A673 (cell line): ENCODE measurements at places on chromosomes 5 and 9.

GRCh38 chr5:105735704-105736103 lies 1935.0 kb downstream of the EFNA5 start:
- no peak for DNase-seq

DNA sequence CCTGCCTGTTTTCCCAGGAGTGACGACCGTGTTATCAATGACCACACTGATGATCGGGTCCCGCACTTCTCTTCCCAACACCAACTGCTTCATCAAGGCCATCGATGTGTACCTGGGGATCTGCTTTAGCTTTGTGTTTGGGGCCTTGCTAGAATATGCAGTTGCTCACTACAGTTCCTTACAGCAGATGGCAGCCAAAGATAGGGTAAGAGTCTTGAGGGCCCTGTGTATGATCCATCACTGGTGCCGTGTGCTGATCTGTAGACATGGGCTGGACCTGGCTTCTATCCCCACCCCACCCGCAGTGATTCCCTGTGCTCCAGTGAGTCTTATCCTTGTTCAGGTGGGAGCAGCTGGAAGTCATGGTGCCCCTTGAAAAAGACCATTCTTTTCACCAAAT lies 26.0 kb downstream of the GABRP start:
- peak; percentile 3 for DNase-seq

GRCh38 chr5:104266161-104266560 lies 703.6 kb upstream of the NUDT12 start:
- no peak for DNase-seq

- no peak for DNase-seq
These were observed 52.9 kb downstream of the MACROH2A1 start for GRCh38 chr5:135345956-135346731.

- DNase-seq: peak; percentile 3
These were observed 990.6 kb upstream of the TYRP1 start for GRCh38 chr9:11702548-11702947.

DNA sequence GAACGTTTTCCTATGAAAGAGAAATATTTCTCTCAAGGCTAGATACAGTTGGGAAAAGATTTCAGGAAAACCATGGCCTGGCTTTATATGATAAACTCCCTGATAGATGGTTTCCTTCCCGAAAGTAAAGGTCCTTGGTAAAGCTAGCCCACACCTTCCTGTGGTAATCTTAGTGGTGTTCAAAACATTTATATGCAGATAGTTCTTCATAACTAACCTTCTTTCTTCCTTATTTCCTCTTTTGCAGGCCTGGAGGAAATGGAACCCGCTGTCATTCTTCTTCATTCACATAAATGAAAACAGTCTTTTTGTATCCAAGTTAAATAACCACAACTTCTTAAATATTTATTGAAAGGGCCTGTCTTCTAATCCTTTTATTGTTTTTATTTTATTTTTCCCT lies 474.0 kb upstream of the ACTBL2 start:
- DNase-seq: peak; percentile 50

DNA sequence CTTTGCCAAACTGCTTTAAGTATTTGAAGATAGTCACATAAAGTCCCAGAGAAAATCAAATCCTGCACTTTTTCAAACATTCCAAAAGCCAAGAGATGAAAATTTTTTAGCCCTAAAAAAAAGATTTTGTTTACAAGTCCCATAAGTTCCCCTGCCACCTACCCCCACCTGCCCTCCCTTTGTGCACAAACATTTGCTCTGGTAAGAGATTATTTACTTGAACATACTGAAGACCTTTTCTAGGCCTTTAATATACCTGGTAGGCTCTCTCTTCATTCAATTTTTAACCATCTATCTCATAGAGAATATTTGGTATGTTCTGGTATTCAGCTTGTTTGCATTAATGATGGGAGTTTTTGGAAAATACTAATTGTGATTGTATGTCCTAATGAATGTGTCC lies 50.3 kb downstream of the MEGF9 start:
- no peak for DNase-seq

DNA sequence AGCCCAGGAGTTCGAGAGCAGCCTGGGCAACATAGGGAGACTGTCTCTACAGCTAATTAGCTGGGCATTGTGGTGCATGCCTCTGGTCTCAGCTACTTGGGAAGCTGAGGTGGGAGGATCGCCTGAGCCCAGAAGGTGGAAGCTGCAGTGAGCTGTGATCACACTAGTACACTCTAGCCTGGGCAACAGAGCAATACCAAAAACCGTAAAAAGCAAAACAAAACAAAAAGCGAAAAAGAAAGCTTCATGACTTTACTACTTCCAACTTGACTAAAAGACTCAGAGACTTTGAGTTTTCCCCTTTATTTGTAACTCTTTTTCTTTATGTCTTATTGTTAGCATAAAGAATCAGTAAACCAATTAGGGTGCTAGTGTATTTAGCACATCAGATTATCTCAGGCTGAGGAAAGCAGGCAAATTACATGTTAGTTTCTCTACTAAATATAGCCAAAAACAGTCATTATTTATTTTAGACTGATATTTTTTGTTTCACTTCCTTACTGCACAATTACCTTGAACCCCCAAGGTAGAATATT lies 5.4 kb downstream of the RAD17 start:
- no peak for DNase-seq

GRCh38 chr5:111348661-111349329 lies 124.6 kb downstream of the CAMK4 start:
- DNase-seq: no peak

DNA sequence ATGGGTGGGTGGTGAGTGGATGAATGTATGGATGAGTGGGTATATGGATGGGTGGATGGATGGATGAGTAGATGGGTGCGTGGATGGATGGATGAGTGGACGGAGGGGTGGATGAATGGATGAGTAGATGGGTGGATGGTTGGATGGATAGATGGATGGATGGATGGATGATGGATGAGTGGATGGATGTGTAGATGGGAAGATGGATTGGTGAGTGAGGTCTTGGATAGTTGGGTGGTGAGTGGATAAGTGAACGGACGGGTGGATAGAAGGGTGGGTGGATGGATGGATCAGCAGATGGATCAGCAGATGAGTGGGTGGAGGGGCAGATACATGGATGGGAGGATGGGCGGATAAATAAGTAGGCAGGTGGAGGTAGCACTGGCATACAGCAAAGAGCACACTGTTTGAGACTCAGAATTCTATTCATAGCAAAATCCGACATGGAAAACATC lies 163.5 kb downstream of the C9orf50 start:
- DNase-seq: no peak

- DNase-seq: no peak
These were observed 23.4 kb upstream of the CLK4 start for GRCh38 chr5:178650214-178650613.

DNA sequence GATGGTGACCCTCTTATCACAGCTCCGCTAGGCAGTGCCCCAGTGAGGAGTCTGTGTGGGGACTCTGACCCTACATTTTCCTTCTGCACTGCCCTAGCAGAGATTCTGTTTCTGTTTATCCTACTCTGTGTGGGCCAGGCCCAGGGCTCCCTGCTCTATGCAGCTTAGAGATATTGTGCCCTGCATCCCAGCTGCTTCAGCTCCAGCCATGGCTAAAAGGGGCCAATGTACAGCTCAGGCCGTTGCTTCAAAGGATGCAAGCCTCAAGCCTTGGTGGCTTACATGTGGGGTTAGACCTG lies 2030.7 kb upstream of the CDH9 start:
- DNase-seq: no peak

- no peak for DNase-seq
These were observed 821.5 kb downstream of the EFNA5 start for GRCh38 chr5:106849266-106849665.

DNA sequence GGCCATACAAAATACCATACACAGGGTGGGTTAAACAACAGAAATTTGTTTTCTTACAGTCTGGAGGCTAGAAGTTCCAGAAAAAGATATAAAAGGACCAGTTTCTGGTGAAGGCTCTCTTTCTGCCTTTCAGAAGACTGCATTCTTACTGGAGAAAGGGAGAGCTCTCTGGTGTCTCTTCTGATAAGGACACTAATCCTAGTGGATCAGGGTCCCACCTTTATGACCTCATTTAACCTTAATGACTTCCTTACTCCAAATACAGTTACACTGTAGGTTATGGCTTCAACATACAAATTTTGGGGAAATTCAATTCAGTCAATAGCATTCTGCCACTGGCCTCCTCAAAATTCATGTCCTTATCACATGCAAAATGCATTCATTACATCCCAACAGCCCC lies 351.9 kb upstream of the POU5F2 start:
- DNase-seq: no peak

GRCh38 chr5:82107267-82107666 lies 135.4 kb downstream of the ATG10 start:
- DNase-seq: peak; percentile 34

DNA sequence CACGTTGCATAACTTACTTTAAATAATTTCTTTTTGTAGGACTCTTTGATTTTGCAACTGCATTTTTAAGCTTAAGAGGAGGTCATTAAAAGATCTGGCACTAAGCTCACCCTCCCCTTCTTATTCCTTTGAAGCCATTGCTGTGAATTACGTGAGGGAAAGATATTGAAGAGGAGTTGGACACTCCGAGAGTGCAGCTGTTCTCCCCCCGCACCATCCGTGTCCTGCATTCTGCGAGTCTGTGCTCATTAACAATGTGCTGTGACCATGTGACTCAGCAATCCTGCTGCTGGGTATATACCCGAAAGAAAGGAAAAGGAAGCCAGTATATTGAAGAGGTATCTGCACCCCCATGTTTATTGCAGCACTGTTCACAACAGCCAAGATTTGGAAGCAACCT lies 40.0 kb downstream of the NXNL2 start:
- no peak for DNase-seq

- DNase-seq: no peak
These were observed 78.4 kb downstream of the SLC38A9 start for GRCh38 chr5:55633574-55634208.

GRCh38 chr5:152549709-152550108 lies 144.6 kb upstream of the NMUR2 start:
- DNase-seq: no peak

GRCh38 chr5:127518319-127518621 lies 830 bp downstream of the PRRC1 start:
- DNase-seq: no peak

DNA sequence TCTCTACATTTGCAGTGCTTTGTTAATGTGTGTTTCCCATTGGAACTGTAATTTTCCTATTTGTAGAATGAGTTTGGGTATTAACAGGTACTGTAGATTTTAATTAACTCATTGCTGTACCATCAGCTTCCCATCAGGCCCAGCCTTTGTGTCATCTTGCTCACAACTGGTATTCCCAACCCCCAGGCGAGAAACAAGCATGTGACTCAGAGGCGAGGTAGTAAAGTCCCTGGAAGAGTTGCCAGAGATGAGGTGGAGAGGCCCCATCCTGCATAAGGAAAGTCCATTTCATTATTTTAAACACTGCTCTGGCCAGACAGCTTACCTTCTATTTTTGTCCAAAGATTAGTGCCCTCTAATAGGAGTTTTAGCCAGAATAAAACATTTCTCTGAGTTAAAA lies 29.9 kb downstream of the ADCY2 start:
- DNase-seq: no peak

DNA sequence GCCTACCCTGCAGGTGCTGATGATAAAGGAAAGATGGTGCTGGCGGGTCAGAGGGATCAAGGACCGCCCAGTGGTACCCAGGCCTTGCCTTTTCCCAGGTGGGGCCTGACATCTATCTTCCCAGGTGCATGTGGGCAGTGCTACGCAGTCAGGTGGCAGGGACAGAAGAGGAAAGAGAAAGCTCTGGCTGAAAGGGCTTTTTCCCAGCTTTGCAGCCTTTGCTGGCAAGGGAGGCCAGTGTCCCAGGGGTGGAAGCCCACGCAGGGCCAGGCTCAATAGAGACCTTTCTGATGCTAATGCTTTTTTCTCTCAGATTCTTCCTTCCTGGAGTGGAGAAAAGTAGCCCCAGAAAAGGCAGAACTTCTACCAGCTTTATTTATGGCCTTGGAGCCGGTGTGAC lies 36.7 kb downstream of the FABP6 start:
- DNase-seq: no peak

DNA sequence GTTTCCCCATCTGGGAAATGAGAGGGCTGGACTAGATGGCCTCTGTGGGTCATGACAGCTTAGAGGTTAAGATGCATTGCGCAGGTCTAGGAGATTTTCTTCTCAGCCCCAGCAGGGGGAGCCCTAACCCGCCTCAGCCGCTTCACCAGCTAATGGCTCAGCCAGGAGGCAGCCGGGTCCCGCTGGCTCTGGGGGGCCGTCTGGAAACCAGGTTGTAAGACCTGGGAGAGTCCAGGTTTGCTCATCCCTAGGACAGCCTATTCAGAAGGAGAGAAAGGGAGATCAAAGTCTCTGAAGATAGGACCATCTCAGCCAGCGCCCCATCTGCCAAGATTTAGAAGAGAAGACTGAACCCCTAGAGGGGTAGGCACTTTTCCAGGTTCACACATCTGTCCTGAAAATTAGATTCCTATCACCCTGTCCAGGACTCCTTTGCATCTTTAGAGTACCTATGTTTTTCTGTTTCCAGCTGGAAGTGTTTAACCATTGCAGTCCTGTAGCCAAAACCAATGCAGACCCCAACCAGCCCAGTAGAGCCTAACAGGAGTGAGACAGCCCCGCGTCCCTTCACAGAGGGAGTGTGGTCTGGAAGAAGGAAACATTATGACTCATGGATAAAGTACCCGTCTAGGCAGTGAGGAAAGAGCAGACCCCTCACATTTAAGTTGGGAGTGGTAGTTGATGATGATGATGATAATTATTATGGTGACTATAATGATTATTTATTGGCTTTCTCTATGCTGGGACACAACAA lies 27.5 kb downstream of the SPARC start:
- peak; percentile 78 for DNase-seq

DNA sequence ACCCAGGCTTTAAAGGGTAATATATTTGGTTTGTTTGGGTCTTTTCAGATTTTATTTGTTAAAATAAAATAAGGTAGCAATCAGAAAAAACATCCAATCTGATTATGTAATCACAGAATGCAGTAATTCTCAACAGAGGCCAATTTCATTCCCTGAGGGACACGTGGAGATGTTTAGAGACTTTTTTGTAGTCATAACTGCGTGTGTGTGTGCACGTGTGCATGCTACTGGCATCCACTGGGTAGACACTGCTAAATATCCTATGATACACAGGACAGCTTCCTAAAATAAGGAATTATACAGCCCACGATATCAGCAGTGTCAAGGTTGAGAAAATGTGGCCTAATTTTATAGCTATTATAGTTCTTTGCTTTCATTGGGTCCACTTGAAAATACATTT lies 180.8 kb upstream of the KLF9 start:
- DNase-seq: no peak
